ENCODE measurements at places on chromosomes 11 and 22. TPM values are rescaled to one million over a fixed set of nuclear protein-coding genes. Genes with fewer than 3 reads are reported as not detected.

- no peak for DNase-seq
Observed at GRCh38 chr22:27022896-27023361, 365.5 kb downstream of the MIAT start.

DNA sequence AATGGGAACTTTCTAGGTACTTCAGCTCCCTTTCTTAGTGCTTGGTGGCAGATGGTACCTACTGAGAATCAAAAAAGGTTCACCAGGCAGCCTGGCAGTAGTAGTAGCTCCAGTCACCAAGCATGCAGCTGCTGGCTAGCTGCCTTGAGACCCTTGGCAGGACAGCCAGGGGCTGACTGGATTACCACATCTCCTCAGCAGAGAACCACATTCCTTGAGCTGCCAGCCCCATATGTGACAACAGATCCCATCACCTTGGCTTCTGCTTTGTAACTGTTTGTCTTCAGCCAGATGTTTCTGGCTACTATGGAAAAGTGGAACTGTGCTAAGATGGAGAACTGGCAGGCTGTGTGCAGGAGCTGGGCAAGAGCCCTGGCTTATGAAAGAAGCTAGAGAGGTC, 39.6 kb upstream of the CHRM4 start:
- no peak for DNase-seq

NLRP6 gene
- 4.0 TPM for polyA plus RNA-seq

VPREB1 gene
- polyA plus RNA-seq = not detected

- no peak for DNase-seq
Observed at GRCh38 chr22:21921184-21921721, 31.4 kb downstream of the PPM1F start.

GRCh38 chr11:75632450-75632849, 36.4 kb downstream of the MAP6 start:
- no peak for DNase-seq

DNA sequence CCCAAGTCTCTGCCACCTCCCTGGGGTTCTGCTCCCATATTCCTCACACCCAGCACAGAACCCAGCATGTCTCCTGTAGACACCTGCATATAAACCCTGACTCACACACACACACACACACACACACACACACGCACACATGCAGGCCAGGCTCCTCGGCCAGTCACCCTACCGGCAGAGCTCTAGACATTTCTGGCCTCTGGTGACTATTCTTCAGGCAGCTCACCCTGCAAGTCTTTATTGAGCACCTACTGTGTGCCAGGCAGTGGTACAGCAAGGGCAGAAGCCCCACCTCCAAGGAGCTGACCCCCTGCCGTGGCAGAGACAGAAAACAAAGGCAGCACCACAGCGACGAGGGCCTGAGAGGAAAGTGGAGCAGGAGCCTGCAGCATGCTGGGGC, 50.3 kb downstream of the CDKN1C start:
- no peak for DNase-seq

DNA sequence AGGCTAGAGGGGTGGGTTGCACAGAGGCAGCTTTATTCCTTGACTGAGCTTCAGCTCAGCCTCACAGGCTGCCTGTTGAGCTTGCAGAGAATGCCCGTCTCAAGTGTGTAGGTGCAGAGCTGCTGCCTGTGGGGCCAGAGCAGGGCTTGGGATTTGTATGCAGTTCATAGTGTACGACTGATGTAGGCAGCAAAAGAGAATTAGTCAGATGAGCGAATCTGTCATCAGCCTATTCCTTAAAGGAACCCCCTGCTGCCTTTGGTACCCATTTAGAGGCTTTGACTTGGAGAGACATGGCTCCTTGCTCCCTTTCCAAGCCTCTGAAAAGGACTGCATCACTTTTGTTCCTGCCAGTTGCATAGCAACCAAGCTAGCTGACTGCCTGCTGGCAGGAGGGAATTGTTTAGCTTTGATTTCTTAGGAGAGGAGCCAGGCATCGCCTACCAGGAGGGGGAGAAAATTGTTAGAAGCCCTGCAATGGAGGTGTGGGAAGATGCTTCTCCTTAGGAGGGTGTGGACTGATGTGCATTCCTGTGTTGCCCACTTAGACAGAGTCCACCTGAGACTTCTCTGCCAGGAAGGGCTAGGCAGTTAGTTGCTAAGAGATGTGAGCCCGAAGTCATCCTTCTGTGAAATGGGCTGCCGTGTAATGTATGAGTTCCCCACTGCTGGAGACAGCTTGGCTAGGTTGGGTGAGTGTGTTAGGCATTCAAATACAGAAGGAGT, 10.9 kb downstream of the ACO2 start:
- DNase-seq = no peak

SCGB1D2 gene
- not detected for polyA plus RNA-seq

DNA sequence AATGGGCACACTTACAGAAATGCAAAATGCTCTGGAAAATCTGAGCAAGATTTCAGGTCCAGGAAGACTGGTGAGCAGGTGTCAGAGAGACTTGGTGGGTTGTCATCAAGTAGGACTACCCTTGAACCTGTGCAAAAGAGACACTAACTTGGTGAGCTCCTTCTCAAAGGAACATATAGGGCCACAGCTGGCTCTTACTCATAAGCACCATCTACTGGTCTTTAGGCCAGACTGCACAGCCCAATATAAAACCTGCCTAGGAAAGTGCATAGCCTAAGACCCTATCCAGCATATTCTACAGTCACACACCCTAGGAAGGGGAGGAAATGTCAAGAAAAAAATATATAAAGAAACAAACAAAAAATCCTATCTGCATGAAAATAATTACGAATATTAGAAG, 18.2 kb upstream of the OR10W1 start:
- DNase-seq = no peak

CRELD2 gene
- 22.4 TPM for polyA plus RNA-seq

GRCh38 chr11:111795334-111795985, 29.3 kb upstream of the PPP2R1B start:
- DNase-seq = no peak

PDGFB gene
- 6.3 TPM for polyA plus RNA-seq

DNA sequence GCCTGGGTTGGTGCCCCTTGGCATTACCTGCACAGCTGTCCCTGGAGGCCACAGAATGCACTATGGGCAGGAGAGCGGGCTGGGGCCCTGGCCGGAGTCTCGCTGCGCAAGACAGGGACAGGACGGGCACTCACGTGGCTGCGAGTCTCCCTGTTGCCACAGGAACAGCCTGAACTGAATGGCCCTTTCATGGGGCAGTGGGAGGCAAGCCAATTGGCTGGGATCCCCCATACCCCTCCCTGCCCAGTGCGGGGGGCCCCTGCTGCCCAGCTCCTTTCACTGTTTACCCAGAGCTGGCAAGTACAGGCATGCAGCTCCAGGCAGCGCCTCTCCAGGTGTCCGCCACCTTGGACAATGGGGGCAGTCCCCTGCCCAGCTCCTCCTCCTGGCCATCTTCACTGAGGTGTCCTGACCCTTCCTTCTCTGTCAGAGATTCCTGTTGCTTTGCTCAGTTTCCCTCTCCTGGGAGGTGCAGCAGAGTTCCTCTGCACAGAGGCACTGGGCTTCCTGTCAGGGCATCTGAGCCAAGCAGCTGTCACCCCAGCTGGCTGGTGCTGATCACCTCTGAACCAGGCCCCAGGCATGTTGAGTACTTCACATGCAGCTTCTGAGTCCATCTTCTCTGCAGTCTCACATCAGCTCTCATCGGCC, 5.2 kb downstream of the USP2 start:
- DNase-seq = no peak

DNAJB7 gene
- polyA plus RNA-seq = 0.23 TPM

DNA sequence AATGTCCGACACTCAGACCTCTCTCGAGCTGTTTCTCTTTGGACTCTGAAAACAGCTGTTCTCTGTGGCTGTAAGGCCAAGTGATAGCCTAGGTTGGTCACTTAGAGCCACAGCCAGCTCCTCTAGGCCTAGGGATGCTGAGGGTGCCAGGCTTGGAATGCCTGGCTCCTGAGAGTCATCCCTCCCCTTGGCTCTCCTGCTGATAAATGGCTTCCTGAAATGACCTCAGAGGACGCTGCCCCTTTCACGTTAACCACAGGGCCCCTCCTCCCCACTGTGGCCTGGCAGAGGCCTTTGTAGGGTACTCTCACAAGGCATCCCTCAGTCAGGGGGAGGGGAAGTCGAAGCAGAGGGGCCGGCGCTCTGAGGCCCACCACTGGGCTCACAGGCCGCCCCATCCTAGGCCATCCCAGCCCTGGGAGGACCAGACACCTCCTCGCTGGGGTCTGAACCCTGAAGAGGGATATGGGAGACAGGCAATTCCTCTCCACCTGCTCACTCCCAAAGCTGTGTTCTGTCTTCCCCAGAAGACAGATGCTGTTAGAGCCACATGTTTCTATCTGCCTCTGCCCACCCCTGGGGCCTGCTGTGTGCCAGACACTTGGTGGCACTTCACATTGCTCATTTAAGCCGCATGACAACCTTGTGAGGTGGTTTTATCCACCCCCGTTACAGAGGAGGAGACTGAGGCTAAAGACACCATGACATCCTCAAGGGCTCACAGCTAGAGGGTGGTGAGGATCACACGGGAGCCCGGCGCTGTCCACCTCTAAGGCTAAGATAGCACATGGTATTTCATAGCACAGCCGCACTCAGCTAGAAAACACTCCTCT, 50.9 kb downstream of the ARFGAP3 start:
- no peak for DNase-seq

- DNase-seq = no peak
Observed at GRCh38 chr22:39936523-39937145, 23.6 kb upstream of the TMA7B start.

LMNTD2 gene
- polyA plus RNA-seq = 1.1 TPM
